ENCODE measurements at places on chromosomes 7 and 10. TPM values are rescaled to one million over a fixed set of nuclear protein-coding genes. Genes with fewer than 3 reads are reported as not detected.
A peak's percentile ranks its signal among the peaks of the same experiment; 100 is the strongest.

- no peak for DNase-seq
Observed at GRCh38 chr7:28738412-28738811, 219.7 kb downstream of the TRIL start.

DNA sequence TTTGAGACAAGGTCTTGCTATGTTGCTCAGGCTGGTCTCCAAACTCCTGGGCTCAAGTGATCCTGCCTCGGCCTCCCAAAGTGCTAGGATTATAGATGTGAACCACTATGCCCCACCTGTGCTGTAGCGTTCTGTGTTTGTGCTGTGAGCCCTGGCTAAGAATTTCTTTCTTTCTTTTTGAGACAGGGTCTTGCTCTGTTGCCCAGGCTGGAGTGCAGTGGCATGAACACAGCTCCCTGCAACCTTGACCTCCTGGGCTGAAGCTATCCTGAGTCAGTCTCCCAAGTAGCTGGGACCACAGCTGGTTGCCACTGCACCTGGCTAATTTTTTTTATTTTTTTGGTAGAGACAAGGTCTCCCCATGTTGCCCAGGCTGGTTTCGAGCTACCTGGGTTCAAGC is 11.4 kb downstream of the TSPAN13 start:
- no peak for DNase-seq

- no peak for DNase-seq
Observed at GRCh38 chr7:859359-860030, 16.9 kb upstream of the GET4 start.

- DNase-seq = no peak
Observed at GRCh38 chr7:17548014-17548653, 249.7 kb downstream of the AHR start.

DNA sequence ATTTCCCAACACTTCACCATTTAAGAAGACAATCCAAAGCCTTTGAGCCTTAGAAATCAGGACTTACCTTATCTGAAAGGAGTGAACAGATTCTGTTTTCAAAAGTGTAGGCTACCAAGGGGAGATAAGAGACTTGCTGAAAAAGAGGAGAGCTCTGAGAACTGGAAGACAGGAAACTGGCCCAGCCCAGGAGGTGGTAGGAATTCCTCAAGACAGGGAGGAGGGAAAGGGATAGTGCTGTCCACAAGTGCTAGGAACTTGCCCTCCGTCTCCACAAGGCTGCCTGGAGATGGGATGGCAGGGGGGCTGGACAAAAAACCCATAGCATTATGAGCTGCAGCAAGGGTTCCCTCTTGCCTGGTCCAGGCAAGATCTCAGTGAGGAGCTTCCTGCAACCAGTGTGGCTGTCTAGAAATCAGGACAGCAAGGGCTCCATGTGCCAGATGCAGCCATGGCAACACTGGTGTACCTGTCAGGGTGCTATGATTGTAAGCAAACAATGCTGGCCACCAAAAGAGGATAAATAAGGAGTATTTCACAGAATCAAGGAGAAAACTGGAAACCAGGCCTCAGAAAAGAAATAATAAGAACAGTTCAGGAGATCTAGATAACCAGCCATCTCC is 22.7 kb upstream of the FRMD4A start:
- no peak for DNase-seq

- DNase-seq = no peak
Observed at GRCh38 chr10:97759158-97759887, 12.5 kb downstream of the SFRP5 start.

- DNase-seq = no peak
Observed at GRCh38 chr10:68989317-68989990, 851 bp downstream of the KIFBP start.

DNA sequence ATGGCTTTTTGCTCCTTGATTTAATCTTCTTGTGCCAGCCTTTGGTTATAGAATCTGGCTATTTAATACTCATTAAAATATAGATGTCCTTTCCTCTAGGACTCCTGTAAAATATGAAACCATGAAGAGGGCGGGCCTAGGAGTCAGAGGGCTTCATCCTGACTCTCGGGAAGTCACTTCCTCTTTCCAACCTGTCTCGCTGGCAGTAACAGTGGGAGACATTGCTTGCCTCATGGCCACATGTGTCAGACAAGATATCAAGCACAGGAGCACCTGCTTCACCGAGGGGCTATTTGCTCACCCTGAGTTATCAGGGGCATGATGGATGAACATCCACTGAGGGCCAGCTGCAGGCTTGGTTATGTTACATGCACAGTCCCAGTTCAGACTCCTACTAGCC is 31.0 kb downstream of the SLIT1 start:
- no peak for DNase-seq

- no peak for DNase-seq
Observed at GRCh38 chr7:68314208-68314607, 1284.1 kb upstream of the AUTS2 start.

- DNase-seq = no peak
Observed at GRCh38 chr7:36071605-36072004, 81.4 kb upstream of the EEPD1 start.

DNA sequence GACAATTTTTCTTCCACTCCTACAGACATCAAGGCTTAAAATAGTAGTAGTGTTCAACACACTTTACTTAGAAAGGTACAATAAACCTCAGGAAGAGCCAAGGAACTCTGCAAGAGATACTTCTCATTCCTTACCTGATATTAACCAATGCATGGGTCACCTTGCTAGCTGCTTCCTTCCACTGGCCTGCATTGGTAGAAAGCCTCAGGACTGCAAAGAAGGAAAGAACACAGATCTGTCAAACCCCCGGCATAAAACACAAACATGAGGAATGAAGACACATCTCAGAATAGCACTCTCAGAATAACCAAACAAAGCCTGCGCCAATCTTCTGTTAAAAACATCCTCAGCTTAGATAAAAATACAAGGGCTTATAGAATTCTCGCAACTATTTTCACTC is 96.1 kb upstream of the KCNIP2 start:
- DNase-seq = no peak

DNA sequence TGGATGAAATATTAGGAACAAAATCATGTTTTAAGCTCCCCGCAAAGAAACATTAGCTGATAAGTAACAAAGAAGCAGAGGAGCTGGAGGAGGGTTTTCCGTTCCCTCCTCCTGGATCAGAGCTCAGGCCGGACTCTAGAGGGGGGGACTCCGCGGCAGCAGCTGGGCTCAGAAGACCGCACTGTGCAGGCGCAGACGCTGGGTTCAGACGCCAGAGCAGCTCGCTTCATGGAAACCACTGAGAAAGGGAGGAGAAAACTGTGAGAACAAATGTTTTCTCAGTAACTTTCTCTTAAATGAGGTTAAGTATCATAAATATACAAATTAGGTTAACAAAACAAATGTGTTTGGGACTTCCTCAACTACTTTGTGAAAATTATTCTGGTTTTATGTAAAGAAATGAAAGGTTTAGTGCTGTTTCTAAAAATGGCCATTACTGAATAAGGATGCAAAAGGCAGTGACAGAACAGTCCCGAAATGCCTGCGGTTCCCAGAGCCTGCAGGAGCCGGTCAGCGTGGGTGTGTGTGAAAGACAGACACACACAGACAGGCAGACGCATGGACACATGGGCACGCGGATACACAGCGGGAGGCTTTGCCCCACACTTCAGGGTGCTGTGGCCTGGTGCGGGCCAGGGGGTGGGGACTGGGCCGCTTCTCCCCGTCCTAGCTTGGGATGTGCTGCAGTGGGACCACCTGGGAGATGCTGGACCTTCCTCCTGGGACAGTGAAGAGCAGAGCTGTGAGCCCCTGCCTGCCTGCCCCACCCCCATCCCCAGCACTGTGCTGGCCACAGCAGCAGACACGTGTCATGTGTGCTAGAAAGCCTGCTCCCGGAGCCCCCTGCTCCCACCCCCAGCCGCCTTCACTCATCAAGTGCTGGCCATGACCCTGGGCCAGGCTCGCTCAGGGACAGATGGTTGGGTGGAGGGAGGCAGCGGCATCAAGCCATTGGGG is 20.3 kb upstream of the ADGRA1 start:
- no peak for DNase-seq

GRCh38 chr10:122859527-122859926 is 13.9 kb upstream of the CUZD1 start:
- DNase-seq = no peak

GRCh38 chr7:111835066-111835465 is 272.8 kb upstream of the IMMP2L start:
- DNase-seq = no peak

DNA sequence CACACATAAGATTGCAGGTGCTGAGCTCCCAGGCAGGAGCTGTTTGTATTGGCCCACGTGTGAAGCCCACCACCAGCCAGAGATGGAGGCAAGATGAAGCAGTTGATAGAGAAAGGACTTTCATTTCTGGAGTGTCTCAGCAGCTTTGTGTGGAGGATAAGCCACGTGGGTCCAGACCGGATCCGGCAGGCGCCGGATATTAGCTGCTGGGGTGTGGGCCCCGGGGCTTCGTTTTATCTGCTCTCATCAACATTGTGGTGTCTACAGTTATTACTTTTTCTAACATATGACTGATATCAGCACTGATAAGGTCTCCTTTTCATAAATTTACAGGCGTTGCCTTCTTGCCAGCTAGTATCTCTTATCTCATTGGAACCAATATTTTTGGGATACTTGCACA is 25.5 kb downstream of the SLC18A2 start:
- no peak for DNase-seq

- no peak for DNase-seq
Observed at GRCh38 chr10:103614306-103615158, 121.0 kb downstream of the NEURL1 start.

GRCh38 chr10:73974309-73974946 is 23.5 kb upstream of the VCL start:
- no peak for DNase-seq

GRCh38 chr7:54180796-54181195 is 361.4 kb upstream of the VSTM2A start:
- no peak for DNase-seq

GRCh38 chr7:16594061-16594460 is 51.5 kb downstream of the ANKMY2 start:
- no peak for DNase-seq

- no peak for DNase-seq
Observed at GRCh38 chr7:37439653-37440026, 9.0 kb downstream of the ELMO1 start.

GRCh38 chr10:121935702-121936101 is 7.9 kb upstream of the ATE1 start:
- DNase-seq = peak; percentile 73

DNA sequence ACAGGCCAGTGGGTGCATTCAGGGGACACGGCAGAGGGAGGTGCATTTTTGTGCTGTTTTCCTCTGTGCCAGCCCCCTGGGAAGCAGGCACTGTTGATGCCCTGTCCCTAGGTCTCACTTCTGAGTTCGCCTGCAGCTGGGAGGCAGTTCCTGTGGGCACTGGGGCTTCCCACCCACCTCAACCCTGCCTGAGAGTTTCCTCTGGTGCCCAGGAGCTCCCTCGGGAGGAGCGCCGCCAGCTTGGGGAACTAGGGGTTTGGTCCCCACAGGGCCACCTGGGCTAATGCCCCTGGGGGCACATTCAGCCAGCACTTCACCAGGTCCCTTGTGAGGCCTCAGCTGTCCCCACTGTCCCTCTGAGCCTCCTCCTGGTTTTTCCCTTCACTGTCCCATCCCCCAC is 178.2 kb upstream of the RHEB start:
- DNase-seq = no peak

DNA sequence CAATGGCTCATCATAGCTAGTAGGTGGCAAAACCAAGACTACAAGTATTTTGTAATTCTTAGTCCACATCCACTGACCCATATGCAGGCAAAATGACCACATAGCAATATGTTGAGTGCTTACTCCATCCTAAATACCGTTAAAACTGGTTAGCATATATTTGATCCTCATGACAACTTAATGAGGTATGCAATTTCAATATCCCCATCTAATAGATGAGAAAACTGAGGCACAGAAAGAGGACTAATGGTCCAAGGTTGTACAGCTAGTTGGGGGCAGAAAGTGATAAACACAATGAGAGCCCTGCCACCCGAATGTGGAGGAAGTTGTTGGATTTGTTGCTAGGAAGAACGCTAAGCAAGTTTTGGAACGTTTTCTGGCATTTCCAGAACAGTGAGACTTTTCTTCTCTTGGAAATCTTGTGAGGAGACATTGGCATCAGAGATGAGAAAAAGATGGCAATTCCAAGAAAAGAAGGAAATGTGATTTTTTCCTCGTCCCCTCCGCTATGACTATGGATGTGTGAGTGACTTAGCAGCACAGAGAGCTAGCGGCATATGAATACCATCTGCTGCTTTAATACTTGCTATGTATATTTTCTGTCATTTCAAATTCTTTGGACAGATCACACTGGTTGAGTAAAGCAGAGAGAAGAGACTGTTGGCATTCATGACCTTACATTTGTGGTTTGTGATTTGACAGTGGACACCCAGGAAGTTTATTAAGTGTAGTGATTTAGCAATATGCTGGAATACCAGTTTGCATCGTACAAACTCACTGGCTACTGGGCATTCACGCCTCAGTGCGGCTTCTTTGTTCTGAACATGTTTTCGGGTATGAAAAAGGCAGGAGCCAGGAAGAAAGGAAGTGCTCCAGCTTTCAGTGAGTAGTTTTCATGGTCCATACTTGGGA is 51.5 kb downstream of the NRCAM start:
- no peak for DNase-seq

DNA sequence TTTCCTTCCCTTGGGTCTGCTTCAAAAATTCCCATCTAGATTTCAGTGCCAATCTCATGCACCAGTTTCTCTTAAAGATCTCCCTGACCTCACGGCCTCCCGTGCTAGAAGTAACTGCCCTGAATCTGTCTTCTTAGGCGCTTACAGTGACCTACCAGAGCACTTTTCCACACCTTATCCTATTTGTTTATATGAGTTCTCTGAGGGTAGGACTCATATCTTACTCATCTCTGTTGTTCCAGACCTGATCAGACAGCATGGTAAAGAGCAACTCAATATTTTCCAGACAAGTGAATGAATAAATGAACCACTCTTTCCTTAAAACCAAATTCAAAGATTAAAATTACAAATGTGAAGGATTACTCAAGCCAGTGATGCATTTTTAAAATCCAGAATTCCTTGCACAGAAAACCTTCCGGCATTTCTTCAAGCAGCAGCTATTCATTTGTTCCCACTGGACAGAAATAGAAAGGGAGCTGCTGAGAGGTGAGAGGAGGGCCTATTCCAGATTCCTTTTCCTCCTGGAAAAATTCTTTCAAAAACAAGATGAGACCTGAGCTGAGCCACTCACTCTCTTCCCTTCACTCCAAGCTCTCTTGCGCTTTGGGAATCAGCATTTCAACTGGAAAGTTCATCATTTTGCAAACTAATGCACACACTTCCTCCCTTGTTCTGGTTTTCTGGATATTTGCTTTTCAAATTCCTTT is 94.6 kb downstream of the ELMO1 start:
- DNase-seq = no peak

Gene RAB19
- 8.8 TPM for total RNA-seq

Gene CDC14C
- total RNA-seq = not detected

Gene FAM237B
- not detected for total RNA-seq

Gene EPHA1
- 38.0 TPM for total RNA-seq

Gene ODAD2
- total RNA-seq = 0.86 TPM

Gene TWIST1
- 5.4 TPM for total RNA-seq

Gene NEUROD6
- not detected for total RNA-seq

Gene KCNH2
- 49.4 TPM for total RNA-seq

Gene PARD3
- 39.6 TPM for total RNA-seq

Gene LRIT1
- total RNA-seq = not detected

Gene SCART1
- 3.6 TPM for total RNA-seq

Gene LIPM
- not detected for total RNA-seq

Gene CALML5
- total RNA-seq = not detected

Gene METTL27
- total RNA-seq = 3.1 TPM

All from mucosa of gallbladder (tissue), 1 donor.